ENCODE measurements at places on chromosomes 6 and 20.

DNA sequence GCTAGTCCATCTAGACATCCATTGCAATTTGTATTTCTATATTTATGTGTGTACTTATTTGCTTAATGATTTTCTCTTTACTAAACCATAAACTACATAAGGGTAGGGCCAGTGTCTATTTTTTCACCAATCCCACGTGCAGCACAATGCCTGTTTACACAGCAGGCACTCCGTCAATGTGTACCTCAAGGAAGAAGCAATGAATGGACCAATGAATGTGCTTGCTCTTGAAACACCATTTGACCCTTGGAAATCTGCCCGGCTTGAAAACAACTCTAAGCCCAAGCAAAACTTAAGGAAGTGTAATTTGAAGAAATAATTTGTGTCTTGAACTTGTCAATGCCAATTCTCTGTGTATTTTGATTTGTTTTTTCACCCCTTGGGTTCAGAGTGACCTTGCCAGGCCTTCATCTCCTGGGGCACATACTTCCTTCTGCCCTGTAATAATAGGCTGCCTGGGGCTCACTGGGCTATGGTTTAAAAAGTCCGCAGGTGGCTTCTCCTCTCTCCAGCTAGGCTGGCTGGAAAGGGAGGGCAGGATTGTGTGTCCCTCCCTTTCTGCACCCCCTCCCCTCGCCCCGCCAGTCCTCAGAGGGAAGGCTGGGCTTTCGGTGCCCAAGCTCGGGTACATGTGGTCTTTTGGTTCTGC lies 140.8 kb upstream of the ARMC2 start:
- DNase-seq: no peak

GRCh38 chr20:549722-550496 lies 6.3 kb upstream of the CSNK2A1 start:
- DNase-seq: no peak

DNA sequence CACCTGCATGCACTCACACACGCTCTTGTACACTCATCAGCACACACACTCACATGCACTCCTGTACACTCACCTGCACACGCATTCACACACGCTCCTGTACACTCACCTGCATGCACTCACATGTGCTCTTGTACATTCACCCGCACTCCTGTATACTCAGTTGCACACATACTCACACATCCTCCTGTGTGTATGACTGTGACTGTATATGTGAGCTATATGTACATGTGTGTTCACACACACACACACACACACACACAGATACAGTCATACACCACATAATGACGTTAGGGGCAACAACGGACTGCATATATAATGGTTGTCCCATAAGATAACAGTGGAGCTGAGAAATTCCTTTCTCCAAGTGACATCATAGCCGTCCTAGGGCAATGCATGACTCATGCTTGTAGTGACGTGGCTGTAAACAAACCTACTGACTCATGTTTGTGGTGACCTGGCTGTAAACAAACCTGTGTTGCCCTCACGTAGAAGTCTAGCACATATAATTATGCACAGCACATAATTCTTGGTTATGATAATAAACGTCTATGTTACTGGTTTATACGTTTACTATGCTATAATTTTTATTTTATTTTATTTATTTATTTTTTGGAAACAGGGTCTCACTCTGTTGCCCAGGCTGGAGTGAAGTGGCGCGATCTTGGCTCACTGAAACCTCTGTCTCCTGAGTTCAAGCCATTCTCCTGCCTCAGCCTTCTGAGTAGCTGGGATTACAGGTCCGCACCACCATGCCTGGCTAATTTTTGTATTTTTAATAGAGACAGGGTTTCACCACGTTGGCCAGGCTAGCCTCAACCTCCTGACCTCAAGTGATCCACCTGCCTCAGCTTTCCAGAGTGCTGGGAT lies 22.8 kb upstream of the TAF4 start:
- DNase-seq: peak; percentile 35

GRCh38 chr6:101344885-101345284 lies 48.6 kb upstream of the GRIK2 start:
- no peak for DNase-seq

- no peak for DNase-seq
Measured at GRCh38 chr20:48155268-48155667, 370.0 kb upstream of the SULF2 start.

GRCh38 chr20:32563311-32564272 lies 21.5 kb downstream of the NOL4L start:
- no peak for DNase-seq

GRCh38 chr20:19253916-19254820 lies 41.7 kb downstream of the SLC24A3 start:
- DNase-seq: no peak

GRCh38 chr20:25025986-25026605 lies 31.8 kb downstream of the ACSS1 start:
- no peak for DNase-seq

GRCh38 chr6:90219209-90219985 lies 77.2 kb downstream of the BACH2 start:
- no peak for DNase-seq

- DNase-seq: peak; percentile 38
Measured at GRCh38 chr6:88761237-88762031, 202.0 kb downstream of the RNGTT start.

GRCh38 chr6:155493026-155493693 lies 37.5 kb upstream of the NOX3 start:
- DNase-seq: no peak

DNA sequence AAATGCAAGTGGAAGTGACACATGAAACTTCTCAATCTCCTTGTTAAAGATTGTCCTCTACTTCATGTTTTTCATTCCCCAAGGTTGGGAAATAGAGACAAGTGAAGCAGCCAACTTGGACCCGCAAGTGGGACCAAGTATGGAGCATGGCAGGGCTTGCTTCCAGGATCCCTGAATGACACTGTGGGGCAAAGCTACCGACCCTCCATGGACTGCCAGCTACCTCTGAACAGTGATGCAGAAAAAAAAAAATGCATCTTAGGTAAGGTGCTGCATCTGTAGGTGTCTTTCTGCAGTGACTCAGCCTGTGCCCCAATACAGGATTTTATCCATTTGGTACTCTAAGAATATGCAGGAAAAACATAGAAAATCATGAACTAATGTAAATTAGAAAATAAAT lies 119.1 kb upstream of the ENPP5 start:
- DNase-seq: no peak

DNA sequence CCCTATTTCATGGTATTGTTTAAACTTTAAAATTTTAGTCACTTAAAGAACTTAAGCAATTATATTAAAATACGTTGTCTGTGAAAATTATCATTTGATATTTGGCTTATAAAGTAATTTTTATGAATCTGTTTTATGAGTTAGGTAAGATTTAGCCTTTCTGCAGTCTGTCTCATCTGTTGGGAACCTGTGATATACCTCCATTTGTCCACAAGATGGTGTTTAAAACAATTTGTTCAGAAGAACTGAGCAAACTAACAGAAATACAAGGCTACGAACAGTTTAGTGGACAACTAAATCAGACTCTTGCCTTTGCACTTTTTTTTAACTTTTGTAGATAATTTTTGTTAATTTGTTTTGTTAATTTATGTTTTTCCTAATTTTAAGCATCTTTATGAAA lies 92.4 kb downstream of the COL9A1 start:
- peak; percentile 4 for DNase-seq

GRCh38 chr6:132333639-132334520 lies 67.4 kb downstream of the MOXD1 start:
- DNase-seq: no peak

- DNase-seq: no peak
Measured at GRCh38 chr6:83183082-83183828, 9.8 kb downstream of the PGM3 start.

GRCh38 chr6:116201538-116201937 lies 52.3 kb downstream of the TSPYL4 start:
- DNase-seq: no peak

- DNase-seq: peak; percentile 7
Measured at GRCh38 chr20:35171753-35172433, at the start of gene PROCR. Gene PROCR (plus strand): TSS chr20:35172072. CDS start chr20:35172155, 83 bp downstream.

GRCh38 chr6:36150283-36150682 lies 20.0 kb downstream of the MAPK13 start:
- DNase-seq: no peak

- DNase-seq: no peak
Measured at GRCh38 chr20:1317545-1318255, 11.2 kb downstream of the SDCBP2 start.

- DNase-seq: no peak
Measured at GRCh38 chr6:12261502-12261901, 28.7 kb upstream of the EDN1 start.

GRCh38 chr20:47669489-47669888 lies 115.8 kb downstream of the SULF2 start:
- DNase-seq: no peak

DNA sequence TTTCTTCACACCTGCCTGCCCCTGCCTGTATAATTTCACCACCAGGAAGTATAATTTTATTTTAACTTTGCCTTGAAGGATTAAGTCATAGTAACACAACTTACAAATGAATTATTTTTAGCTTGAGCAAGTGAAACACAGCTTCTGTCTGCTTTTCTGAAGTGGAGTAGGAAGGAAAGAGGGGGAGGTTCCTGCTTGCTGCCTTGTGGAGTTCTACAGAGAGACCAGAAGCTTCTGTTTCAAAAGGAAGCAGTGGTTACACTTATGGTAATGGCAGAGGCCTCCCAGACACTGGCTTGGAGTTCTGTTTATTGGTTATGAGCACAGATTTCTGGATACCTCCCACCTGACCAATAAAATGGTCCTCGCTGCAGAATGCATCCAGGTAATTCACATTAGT lies 159.6 kb downstream of the TMEM200A start:
- DNase-seq: no peak

DNA sequence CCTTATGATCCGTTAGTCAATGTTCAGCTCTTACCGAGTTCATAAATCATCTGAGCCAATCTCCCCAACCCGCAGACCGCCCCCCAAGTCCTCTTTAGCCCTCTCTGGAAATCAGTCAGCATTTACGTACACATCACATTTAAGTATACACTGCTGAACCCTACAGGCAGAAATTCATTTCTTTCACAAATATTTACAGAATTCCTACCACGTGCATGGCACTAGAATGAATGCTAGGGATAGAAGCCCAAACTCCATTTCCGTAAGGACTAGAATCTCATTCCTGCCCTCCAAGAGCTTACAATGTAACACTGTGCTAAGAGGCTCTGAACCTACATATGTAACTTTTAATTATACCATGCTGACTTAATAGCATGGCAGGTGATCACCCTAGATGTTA lies 1.8 kb downstream of the OSER1 start:
- DNase-seq: no peak

DNA sequence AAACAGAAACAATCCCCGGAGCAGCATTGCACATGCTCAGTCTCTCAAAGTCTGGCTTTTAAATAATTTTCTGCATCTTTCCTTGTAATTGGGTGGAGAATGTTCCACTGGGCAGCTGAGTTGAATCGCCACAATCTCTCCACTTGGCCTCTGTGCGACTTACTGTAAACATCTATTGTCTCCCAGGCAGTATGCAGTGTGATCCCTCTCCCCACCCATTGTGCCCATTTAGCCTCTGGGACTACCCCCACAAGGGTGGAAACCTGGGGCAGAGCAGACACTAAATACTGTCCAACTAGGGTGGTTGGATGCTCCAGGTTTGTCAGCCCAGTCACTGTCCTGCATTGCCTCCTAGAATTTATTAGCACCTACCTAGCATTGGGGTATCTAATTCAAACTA lies 96.2 kb downstream of the JARID2 start:
- no peak for DNase-seq

DNA sequence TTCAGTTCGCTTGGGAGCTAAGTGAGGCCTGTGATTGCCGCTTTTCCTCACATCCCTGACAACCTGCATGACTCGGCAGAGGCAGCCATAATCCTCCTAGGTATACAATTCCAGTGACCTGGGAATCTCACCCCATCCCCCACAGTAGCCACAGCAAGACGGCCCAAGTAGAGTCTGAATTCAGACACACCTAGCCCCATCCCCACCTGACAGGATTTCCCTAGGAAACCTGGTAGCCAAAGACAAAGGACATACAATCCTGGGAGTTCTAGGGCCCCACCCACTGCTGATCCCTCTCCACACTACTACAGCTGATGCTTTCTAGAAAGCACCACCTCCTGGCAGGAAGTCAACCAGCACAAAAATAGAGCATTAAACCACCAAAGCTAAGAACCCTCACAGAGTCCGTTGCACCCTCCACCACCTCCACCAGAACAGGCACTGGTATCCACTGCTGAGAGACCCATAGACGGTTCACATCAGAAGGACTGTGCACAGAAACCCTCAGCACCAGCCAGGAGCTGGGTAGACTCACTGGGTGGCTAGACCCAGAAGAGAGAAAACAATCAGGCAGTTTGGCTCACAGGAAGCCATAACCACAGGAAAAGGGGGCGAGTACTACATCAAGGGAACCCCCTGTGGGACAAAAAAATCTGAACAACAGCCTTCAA lies 17.9 kb upstream of the RUNX2 start:
- DNase-seq: peak; percentile 26

- no peak for DNase-seq
Measured at GRCh38 chr20:64146301-64146935, 17.8 kb upstream of the MYT1 start.

GRCh38 chr6:136337606-136338005 lies 48.0 kb upstream of the BCLAF1 start:
- DNase-seq: no peak

DNA sequence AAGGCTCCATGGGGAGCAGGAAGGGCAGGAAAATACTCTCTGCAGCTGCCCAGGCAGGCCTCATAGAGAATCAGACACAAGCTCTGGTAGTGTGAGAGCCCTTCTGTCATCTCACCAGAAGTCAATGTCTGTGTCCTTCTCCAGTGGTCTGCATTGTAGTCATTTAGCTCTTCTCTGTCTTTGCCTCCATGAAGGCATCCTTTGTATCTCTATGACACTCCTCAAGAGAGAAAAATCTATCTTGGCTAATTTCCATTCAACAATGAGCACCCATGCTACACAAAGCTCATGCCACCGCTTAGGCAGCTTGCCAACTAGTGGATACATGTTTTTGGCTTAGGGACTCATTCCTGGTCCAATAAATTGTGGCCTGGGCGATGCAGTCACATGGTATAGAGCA lies 92.1 kb downstream of the RNF217 start:
- DNase-seq: no peak

DNA sequence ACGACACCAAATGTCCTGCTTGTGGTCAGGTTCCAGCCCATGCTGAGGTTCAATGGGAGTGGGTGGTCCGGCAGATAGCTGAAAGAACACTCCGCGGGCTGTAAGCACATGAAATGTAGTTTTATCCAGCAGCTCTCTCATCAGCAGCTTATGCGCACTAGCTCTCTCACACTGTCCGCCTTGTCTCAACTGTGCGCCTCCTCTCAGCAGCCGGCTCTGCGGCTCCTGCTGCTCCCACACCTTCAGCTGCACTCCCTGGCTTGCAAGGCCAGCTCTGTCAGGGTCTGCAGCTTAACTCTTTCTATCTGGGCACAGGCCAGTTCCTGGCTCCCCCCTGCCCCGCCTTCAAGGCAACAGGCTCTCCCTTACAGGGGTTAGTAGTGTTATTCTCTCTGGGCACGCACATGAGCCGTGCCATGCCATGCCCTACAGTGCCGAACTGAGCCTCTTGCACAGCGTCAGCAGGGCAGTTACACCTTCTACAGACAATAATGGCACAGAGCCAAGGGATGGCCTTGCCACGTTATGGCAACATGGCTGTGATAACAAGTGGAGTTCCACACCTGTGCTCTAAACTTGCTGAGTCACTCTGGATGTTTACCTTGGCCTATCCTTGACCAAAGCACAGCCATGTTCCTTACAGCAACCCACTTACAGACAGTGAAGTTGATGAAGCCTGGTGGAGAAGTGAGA lies 84.0 kb upstream of the LRFN2 start:
- no peak for DNase-seq
